ENCODE measurements at places on chromosomes 11 and 22.

DNA sequence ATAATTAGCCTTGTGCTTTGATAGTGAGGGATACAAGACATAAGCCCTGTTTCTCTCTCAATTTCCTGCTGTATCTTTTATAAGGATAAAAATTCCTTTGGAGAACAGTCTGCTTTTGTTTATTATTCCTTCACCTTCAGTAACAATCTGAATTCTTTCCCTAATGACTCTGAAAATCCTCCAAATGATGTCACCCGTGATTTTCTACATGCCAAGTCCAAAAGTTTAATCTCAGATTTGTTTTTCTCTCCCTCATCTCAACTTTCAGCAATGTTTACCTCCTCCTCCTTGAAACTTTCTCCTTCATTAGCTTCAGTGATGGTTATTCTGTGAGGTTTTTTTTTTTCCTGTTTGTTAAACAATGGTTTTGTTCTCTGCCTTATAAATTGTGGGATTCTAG lies 2.2 kb downstream of the OR51E2 start:
- DNase-seq: no peak

GRCh38 chr11:82546661-82547557 lies 186.8 kb downstream of the FAM181B start:
- no peak for DNase-seq

DNA sequence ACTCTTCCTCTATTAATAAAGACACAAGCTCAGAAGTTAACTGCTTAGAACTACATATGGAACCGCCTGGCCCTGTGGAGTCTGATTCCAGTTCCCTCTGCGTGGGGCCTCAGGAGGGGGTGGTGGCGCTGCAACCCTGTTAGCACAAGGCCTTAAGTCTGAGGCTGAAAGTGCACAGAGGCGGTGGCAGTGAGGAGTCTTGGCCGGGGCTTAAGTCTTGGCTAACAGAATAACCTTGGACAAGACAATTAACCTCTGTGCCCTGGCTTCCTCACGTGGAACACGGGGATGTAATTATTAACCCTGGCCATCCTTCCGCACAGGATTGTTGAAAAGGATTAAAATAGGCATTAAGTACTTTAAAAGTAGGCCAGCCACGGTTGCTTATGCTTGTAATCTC lies 191.5 kb downstream of the CEP164 start:
- DNase-seq: no peak

- DNase-seq: peak; percentile 23
Measured at GRCh38 chr22:50269970-50270665, at the start of gene MAPK11. Gene MAPK11 (minus strand): TSS chr22:50270380. CDS start chr22:50270292, 88 bp downstream.

DNA sequence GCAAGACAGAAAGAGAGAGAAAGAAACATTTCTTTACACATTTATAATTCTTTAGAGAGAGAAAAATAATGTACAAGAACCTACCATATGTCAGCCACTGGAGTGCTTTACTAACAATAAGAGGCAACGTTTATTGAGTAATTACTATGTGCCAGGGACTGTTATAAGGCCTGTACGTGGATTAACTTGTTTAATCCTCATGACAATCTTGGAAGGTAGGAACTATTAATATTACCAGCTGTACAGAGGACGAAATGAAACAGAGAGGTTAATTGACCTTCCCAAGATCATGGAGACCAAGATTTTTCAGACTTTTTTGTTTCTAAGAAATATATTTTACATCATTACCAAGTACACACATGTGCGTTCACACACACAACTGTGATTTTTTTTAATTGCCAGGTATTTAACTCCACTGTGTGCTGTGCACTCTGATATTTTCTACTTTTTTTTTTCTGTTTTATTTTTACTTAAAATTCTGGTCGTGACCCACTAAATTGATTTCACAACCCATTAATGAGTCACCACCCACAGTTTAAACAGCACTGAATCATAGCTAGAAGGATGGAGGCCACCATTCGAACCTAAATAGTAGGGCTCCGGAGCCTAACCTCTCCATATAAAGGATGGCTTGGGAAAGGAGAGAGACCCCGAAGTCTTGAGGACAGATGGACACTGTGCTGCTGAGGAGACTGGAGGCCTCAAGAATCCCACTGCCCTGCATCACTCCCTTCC lies 21.4 kb downstream of the CREB3L1 start:
- no peak for DNase-seq

- DNase-seq: no peak
Measured at GRCh38 chr11:63080682-63081081, 63.3 kb downstream of the SLC22A24 start.

DNA sequence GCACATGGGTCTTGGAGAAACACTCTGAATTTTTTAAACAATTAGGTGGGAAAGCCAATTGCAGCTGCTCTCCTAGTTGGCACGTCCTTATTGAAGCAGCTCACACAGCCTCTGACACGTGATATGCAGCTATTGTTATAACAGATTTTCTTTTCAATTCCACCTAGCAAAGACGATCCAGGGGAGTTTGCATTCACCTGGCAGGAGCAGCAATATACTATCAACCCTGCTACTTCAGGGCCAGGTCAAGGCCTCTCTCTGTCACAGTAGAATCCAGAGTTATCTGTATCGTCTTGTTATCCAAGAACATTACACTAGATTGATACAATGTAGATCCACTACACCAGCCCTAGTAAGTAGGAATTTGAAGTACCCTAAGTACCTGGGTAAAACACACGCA lies 8.3 kb downstream of the KRTAP5-11 start:
- DNase-seq: no peak

DNA sequence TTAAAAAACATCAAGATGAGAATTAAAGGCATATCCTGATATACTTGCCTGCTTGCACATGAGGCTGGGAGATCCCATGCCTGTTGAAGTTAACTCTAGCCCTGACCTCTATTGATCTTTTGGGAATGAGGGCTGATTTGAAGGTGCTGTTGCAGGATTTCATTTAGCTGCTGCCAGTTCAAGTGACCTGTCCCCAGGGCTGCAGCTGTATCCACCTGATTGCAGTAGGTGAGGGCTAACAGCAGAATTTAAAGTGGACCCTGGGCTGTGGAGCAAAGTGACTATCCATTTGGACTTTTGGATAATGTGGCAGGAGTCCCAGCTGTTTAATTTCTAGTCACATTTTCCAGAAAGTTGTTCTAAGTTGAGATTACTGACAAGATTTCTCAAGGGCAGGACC lies 50.8 kb upstream of the HORMAD2 start:
- DNase-seq: no peak

DNA sequence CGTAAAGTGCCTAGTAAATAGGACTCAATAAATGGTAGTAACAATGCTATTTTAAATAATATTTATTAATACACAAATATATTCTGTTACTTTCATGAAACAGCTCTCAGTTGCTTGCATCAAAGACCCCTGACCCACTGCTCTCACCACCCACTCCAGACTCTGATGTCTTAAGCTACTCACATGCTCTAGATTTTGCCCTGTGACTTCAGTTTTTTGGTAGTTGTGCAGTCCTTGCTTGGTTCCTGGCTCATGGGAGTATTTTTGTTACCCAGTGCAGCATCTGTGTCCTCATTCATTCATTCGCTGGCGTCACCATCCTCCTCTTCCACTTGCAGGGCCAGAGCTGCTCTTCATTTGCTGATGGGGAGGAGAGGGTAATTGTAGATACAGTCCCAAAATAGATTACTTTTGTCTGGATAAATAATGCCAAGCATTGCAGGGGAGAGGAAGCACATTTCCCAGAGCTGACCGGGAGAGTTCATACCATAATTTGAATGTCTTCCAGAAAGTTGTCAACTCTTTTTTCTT lies 12.7 kb downstream of the MRPL48 start:
- no peak for DNase-seq

GRCh38 chr22:44683881-44684280 lies 18.1 kb upstream of the PRR5 start:
- no peak for DNase-seq

DNA sequence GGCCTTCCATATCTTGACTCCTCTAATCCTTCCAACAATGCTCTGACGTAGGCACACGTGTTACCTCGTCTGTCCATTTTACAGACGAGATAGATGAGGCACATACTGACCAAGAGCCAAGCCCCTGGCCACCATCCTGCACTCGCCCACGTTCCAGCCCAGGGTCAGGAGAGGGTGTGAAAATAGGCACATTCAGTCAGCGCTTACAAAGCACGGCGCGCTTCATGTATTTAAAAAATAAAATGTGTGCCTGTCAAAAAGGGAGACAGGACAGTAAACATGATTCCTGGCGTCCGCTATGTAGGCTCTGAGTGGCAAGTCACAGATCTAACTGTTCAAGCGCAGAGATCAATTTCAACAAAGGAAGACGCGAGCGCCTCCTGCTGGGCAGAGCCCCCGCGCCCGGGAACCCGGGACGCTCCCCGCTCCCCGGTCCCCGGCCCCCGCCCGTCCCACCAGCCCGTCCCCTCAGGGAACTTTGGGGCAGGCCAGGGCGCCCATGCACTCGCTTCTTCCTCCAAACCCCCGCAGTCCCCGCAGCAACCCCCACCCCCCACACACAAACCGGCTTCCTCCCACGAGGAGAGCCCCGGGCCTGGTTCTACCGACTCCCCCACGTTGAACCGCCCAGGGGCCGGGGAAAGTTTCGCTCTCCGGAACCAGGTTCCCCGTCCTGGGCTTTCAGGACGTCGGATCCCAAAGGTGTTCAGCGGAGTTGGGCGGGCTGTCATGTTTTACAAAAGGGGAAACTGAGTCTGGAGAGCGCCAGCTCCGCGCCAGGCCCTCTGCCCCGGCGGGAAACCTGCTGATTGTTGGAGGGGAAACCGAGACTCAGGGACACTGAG lies 10.4 kb upstream of the C1QTNF6 start:
- DNase-seq: peak; percentile 3

DNA sequence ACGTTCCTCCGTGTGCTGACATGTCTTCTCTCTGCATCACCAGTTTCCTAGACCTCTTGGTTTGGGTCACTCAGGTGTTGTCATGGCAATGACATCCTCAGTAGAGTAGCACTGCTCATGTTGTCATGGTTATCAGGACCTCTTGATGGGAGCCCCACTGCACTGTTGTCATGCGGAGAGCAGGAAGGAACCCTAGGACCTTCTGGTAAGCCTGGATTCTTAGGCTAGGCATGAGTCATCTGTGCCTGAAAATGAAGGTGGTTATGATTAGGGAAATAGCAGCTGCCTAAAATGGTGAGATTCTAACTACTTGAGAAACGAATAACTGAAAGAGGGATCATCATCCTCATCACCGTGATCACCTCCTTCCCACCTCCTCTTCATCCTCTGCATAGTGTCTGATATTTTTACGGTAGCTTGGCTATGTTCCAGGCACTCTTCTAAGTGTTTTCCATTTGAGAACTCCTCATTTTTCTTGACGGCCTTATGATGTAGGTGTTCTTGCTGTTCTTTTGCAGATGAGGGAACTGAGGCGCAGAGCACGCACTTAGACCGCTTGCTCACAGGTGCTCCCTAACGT lies 858.4 kb downstream of the NTM start:
- DNase-seq: no peak

Measured in NCI-H2081 (cell line).